Anterior cingulate cortex (tissue), 58 donors: ENCODE measurements at places on chromosomes 13 and 19.

DNA sequence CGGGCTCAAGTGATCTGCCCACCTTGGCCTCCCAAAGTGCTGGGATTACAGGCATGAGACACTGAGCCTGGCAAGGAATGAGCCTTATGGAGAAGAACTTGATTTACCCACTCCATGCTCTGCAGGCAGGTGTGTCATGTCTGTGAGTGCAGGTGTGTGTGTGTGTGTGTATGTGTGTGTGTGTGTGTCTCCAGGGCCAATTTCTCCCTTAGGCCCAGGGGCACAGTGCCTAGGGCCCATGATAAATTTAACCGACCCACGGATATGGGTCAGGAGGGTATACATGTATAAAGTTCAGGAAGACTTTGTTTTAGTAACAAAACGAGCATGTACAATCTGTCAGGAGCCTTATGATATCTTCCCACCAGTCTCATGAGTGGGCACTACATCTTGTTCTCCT is 4.6 kb upstream of the FOSB start:
- DNase-seq, result no peak

DNA sequence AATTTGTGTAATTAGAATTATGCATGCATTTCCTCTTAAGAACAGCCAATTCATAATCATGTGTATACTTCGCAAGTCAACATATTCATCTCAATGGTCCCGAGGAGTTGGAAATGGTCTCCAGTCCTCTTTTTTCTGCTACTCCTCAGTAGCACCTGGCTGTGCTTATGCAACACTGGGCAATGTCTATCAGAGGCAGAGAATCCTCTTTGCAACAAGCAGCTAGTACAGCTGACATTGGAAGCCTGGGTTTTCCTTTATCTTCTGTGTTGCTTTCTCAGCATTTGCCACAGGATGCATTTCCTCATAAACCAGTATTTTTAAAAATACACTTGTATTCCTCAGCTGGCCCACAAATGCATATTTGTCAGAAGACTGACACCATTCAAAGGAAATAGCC is 405.3 kb upstream of the GPC6 start:
- DNase-seq, result no peak

DNA sequence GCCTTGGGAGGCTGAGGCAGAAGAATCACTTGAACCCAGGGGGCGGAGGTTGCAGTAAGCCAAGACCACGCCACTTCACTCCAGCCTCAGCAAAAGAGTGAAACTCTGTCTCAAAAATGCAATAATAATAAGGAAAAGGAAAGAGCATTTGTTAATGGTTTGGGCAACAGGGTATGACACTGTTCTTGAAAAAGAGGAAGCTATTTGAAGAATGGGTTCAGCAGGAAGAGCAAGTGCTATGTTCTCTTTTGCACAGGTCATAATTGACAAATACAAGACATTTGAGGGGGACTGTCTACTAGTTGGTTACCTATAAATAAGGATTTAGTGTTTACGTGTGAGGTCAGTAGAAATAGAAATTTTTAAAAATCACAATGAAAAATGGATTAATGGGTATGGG is 218.3 kb downstream of the DCT start:
- no peak for DNase-seq

DNA sequence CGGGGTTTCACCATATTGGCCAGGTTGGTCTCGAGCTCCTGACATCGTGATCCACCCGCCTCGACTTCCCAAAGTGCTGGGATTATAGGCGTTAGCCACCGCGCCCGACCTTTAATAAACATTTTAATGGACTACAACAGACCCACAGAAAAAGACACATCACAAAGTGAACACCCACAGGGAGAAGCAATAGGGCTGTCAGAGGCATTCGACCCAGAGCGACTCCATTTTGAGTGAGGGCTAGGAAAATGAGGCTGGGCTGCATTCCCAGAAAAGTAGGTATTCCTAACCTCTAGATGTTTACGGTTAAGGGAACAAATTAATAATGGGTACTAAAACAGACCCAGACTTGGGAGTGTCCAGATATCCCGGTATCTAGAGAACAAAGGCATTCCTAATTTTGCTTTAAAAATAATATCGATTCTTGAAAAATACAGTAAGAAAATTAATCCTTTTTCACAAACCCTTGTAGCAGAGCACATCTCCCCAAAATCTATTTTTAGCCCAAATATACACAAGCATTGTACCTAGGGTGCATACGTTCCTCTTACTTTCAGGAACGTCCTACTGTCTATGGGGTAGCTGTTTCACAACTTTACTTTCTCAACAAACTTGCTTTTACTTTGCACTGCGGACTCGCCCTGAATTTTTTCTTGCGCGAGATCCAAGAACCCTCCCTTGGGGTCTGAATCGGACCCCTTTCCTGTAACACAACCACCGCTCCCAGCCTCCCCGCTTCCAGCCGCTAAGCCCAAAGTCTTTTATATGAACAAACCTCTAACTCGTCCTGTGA is 811 bp upstream of the ZNF8 start:
- no peak for DNase-seq

DNA sequence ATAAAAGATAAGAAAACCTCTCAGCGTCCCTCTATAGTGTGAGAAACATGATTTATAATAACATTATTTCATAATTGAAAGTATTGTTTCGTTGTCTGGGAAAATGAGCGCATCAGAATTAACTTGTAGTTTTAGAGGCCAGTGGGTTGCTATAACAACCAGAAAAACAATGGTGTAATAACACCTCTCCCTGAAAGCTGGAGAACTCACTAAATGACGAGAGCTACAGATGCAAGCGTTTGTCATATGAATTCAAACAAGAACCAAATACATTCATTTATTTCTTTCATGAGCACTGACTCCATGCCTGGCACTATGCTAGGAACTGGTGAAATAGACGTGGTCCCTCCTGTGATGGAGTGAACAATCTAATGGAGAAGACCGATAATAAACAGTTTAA is 16.3 kb downstream of the KBTBD7 start:
- no peak for DNase-seq

GRCh38 chr19:6767081-6767356 is 216 bp downstream of the SH2D3A start:
- DNase-seq, result no peak

DNA sequence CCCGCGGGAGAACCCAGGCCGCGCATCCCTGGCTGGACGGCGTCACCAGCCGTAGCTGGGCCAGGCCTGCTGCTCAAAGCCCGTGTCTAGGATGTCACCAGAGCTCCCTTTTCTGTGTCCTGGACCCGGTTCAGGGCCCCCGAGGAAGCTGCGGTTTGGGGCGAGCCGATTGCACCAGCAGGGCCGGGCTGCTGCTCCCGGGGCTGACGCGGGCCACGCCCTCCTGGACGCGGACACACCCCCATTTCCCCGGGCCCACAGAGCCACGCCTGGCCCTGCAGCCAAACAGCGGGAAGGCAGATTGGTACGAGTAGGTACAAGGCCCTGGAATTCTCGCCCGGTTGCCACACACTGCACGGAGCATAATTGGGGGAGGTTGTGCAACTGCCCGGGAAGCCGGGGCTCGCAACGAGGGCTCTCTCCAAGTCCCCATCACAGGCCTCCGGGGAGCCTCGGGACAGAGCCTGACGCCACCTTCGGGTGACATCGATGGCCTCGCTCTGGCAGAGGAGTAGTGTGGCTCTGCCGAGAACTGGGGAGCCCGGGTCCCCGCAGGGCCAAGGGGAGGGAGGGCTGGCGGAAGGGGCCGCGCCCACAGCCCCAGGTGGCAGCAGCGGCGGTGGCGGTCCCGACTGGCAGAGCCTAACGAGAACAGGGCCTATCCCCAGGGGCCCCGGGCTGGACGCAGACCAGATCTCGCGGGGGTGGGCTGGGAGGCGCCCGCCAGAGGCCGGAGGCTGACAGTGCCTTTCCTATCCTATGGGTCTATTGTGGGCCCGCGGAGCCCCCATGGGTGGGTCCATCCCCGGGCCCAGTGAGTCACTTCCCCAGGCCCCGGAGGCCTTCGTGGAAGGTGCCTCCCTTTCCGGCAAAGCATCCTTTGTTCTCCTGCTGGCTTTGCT is 23.5 kb downstream of the KCTD15 start:
- no peak for DNase-seq

DNA sequence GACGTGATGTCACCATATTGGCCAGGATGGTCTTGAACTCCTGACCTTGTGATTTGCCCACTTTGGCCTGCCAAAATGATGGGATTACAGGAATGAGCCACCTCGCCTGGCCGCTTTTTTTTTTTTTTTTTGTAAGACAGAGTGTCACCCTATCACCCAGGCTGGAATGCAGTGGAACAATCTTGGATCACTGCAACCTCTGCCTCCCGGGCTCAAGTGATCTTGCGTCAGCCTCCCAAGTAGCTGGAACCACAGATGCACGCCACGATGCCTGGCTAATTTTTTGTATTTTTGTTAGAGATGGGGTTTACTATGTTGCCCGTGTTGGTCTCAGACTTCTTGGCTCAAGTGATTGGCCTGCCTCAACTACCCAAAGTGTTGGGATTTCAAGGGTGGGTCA is 28.9 kb upstream of the ZNF808 start:
- no peak for DNase-seq

- DNase-seq, result no peak
Measured at GRCh38 chr19:39679791-39680168, 24.1 kb downstream of the LGALS16 start.

- no peak for DNase-seq
Measured at GRCh38 chr19:30084390-30084819, 142.4 kb downstream of the URI1 start.

- no peak for DNase-seq
Measured at GRCh38 chr19:28351761-28352160, 861.2 kb downstream of the UQCRFS1 start.

DNA sequence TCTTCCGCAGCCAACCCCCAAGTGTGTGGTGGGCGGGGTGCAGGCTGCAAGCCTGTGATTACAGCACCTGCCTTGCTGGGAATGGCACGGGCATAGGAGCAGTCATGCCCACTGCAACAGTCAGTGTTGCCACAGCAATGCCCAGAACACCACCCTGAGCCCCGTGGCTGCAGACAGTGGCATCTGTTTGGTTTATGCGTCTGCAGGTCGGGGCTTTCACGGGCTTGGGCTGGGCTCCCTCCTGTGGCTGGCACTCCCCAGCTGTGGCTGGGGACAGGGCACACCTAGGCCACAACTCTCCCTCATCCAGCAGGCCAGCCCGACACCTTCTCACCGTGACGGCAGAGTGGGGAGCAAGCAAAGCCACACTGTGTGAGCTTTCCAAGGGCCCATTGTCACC is 115.3 kb upstream of the C1QTNF9B start:
- no peak for DNase-seq

GRCh38 chr13:114222461-114222968 is 12.2 kb upstream of the CDC16 start:
- DNase-seq, result no peak

DNA sequence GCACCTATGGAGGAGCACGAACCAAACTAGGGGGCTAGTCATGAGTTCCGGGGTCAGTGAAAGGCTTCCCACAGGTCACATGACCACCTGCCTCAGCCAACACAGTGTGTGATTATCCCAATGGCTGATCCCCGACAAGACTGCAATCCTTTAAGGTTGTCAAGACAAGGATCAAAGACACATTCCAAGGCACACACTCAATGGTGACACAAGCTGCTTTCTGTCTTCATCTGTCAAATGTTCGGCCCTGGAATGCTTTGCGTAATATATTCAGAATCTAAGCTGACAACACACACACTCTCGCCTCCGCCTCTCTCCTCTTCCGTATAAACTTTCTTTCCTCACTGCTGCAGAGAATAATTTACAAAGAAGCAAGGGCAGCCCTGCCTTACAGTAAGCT is 11.7 kb downstream of the RANBP3 start:
- DNase-seq, result no peak

- no peak for DNase-seq
Measured at GRCh38 chr13:30737511-30738337, 2.4 kb downstream of the ALOX5AP start.

- no peak for DNase-seq
Measured at GRCh38 chr13:27658546-27658945, 36.9 kb downstream of the POLR1D start.

- peak; percentile 19 for DNase-seq
Measured at GRCh38 chr13:30113983-30114570, 193.3 kb downstream of the KATNAL1 start.

- DNase-seq, result no peak
Measured at GRCh38 chr13:42119875-42120274, 71.4 kb downstream of the DGKH start.
